ENCODE measurements at places on chromosomes 4 and X.
A peak's percentile ranks its signal among the peaks of the same experiment; 100 is the strongest.

- DNase-seq: no peak
These were observed 70.7 kb downstream of the SUPT20HL2 start for GRCh38 chrX:24243188-24243587.

DNA sequence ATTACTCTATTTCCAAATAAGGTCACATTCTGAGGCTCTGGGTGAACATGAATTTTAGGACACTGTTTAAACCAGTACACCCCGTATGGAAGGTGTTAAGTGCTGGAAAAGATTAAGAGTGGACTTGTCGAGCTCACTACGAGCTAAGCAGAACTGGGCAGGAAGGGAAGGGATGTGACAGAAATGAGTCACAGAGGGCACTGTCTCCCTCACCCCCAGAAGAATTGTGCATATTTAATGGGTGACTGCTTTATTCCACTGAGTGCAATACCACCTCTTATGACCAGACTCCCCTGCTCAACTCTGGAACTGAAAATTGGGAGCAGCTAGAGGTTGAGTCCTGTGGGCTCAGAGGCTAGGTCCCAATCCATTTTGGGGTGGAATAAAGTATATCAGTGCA is 187.4 kb upstream of the RPS6KA3 start:
- no peak for DNase-seq

DNA sequence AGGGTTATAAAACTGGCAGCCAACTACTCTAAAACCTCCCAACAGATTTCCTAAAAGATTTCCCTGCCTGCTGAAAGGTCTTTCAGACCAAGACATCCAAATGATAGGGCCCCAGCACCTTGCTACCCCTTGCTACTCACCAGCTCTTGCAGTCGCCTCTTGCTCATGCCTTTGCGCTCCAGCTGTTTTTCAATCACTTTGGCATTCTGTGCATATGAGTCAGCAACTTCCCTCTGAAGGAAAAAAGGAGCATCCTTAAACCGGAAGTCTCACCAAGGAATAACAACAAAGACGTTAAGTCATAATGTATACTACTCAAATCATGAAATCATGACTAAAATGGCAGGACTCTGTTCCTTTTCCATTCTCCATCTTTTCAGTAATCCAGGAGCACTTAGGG is 24.0 kb downstream of the STEEP1 start:
- DNase-seq: no peak

DNA sequence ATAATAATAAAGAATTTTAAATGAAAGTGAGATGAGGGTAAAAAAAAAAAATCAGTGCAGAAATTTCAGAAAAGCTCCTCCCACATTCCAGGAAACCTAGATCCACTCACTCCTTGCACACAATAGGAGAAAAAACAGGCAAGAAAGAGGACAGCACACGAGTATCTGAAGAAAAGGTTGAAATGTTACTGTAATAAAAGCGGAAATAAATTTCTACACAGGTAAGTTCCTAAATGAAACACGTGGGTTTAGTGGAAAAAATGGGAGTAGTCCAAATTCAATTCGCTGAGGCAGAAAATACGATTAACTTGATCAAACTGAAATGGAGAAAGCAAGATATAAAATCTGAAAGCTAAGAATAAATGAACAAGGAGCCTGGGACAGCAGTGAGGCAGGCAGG is 2.0 kb upstream of the ACE2 start:
- DNase-seq: no peak

DNA sequence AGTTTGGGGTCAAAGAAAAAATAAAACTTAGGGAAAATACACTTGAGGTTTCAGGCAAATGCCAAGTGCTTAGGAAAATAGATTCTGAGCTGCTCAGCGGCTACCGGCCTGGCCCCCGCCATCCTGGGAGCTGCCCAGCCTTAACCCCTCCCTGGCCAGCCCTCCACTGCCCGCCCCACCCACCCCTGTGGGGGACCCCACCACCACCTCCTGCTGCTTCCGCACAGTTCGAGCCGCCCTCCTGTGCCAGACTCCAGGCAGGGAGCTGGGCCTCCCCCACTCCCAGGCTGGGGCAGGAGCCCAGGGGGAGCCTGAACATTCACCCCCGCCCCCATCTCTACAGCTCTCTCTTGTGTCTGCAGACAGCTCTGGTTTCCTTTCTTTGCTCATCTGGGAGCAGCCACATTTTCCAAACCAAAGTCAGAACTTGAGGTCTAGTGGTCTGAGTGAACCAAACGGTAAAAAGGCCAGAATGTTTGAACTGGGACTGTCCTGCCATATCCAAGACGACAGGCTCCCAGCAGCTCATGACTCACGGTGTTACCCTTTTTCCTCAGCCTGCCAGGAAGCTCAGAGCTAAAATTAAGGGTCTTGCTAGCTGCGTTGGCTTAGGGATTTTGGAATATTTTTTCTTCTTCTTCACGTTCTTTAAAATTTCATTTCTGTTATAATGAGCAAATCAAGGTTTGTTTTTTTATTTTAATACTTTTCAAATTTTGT is 4.7 kb upstream of the FGFR3 start:
- DNase-seq: no peak

GRCh38 chrX:30950391-30950790 is 61.3 kb upstream of the TAB3 start:
- DNase-seq: peak; percentile 60
